ENCODE measurements at places on chromosomes 6 and 20.

GRCh38 chr6:163449076-163449475, 34.6 kb downstream of the QKI start:
- DNase-seq = no peak

DNA sequence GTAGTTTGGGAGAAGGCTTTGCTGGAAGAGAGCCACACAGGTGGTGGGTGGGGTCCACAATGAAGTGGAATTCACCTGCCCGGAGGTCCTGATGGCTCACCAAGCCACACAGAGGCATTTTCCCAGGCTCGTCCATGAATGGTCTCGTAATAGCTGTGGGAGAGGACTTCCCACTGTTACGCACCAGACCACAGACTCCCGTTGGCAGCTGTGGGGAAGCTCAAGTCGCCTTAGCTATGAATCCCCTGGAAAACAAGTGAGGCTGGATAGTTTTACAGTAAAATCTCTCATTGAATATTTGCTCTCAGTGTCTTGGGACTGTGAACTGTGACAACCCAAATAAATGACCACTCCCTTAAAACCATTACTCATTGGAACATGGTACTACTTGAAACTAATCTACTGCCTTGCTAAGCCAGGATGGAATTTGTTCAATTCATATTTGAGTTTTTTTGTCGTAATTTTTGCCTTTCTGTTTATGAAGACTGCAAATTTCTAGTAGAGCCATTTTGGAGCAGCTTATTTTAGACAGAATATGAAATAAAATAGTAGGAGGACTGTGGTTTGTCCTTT, 79.4 kb downstream of the JAG1 start:
- DNase-seq = no peak

DNA sequence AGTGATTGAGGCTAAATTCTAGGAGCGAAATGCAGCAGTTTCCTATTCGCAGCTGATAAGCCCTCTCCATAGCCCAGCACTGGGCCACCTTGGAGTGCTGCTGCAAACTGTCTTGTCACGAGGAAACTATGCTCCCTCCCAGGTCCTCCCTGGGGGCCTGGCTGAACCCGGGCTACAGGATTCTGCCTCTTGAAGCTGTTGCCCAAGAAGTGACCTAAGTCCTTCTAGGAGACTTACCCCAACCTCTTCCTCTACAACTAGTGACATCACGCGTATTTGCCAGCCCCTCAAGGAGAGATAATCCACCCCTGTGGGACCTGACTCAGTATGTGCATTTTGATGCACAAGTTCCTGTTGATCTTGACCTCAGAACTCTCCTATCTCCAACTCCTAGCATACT, 26.5 kb upstream of the ZFAND3 start:
- no peak for DNase-seq

DNA sequence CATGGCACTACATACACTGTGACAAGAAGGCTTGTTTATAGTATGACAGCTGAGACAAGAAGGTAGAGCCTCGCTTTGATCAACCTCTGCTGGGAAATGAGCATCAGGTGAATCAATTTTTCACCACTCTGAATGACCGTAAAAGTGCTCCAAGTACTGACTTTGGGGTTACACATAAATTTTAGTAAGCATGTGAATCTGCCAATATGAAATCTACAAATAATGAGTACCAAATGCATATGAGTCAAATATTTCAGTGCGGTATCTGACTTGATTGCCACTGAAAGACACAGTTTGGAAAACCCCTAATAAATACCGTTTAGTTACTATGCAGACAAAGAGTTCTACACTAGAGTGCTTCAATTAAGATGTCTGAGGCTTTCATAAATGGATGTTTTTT, 77.8 kb downstream of the ATG5 start:
- no peak for DNase-seq

DNA sequence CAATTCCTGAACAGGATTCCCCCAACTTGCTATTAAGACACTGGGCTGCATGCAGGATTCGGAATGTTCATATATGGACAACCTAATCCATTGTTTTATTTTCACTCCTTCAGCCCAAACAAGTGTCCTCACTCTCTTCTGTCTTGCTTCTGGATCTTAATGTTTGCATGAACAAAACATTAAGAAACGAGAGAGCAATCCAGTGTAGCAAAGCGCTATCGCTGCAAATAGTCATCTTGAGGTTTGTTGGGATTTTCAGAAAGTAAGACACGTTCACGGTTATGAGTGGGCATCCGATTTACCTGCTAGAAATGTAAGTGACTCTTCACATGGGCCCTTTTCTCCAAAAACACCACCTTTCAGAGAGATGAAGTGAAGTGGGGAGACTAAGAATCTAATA, 156.4 kb downstream of the MBOAT1 start:
- no peak for DNase-seq

Data from NCI-H526 (cell line).